ENCODE measurements at places on chromosomes 3 and 15.

DNA sequence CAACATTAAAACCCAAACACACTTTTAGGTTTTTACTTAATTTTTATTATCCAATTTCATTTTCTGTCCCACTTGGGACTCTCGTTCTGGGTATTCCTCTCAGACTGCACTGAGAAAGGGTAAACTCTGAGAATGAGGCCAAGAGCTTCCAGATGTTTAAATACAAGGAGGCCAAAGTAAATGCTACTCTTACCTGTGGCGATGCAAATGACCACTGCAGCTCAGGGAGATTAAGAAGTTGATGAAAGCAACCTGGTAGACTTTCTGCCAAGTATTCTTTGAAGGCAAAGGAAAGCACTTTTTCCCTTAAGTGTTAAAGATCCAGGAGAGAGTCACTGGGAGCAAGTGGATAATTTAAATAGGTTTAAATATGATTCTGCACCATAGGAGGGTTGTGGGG is 39.1 kb downstream of the NPTN start:
- no peak for DNase-seq

- DNase-seq = no peak
Observed at GRCh38 chr3:187777331-187777941, 32.2 kb upstream of the BCL6 start.

DNA sequence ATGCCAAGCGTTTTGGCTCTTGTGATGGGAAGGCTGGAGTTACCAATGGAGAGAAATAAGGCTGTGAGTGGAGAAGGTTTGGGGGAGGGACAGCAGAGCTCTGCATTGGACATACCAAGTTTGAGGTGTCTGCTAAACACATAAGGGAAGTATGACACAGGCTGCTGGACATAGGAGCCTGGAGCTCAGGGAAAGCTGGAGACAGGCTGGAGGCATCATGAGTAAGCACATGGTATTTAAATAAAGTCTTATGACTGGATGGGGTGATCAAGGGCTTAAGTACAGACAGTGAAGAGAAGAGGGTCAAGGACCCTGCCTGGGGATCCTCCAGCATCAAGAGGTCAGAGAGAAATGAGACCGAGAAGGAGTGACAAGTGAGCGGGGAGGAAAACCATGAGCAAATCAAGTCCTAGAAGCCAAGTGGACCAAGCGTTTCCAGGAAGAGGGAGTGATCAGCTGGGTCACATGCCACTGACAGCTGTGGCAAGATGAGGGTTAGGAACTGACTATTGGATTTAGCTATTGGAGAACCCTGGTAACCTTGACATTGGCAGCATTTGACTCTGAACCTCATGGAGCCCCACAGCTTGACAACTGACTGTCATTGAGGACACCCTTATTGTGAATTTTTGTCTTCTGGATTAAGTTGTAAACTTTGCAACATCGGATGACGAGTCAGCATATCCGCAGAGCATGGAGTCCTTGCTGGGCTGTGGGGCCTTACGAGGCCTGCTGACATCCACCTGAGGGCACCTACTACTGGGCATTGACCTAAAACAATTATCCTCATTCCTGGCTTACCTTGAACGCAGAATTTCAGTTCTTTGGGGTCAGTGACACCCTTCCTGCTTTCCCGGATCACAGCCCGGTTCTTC is 78.7 kb upstream of the ETV5 start:
- DNase-seq = no peak

GRCh38 chr15:30675126-30675525 is 49.2 kb downstream of the ARHGAP11B start:
- no peak for DNase-seq

GRCh38 chr3:61334783-61335182 is 83.5 kb upstream of the FHIT start:
- no peak for DNase-seq

DNA sequence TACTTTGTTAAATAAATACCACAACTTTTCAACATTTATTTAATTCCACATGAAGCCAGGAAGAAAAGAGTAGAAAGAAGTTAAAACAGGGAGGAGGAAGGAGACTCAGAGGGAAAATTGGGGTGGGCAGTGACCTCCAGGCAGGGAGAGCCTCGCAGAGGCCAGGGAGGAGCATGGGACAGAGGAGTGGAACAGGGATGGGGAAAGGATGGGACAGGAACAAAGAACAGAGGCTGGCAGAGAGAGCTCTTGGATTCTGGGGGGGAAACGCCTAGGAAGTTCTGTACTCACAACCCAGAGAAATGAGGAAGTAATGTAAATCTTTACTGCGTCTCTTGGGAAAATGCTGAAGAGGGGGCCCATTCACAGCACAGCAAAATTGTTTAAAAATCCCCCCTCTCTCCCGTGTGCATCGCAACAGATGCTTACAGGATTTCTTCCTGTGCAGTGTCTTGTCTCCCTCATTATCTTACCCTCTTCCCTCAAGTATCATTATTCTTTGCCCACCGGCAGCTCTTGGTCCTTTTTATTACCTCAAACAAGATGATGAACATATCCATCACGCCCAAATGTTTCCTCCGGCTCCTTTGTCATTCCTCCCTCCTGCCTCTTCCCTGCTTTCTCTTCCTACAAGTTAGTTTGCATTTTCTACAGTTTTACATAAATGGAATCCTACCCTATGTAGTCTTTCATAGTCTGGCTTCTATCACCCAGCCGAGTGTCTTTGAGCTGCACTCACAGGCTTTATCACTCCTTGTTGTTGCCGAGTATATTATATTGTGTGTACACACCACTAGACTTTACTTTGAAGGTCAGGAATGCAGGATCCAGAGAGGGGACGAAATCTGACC is 65.5 kb downstream of the ARHGAP31 start:
- no peak for DNase-seq

DNA sequence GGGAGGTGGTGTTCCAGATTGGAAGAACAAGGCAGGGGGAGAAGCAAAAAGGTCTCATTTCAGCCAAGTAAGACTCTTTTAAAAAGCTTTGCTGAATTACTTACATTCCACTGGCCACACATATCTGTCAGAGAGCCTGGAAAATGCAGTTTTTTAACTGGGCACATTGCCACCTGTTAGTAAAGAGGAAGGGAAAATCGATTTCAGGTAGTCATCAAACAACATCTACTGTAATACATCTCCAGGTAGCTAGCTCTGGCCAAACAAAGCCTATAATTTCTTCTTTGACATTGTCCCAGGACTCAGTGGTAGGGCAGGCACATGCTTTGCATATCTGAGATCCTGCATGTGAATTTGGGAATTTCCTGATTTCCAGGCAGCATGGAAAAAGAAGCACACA is 480.7 kb upstream of the SUCLG2 start:
- DNase-seq = no peak

GRCh38 chr3:13463618-13464400 is 16.3 kb upstream of the HDAC11 start:
- DNase-seq = no peak

DNA sequence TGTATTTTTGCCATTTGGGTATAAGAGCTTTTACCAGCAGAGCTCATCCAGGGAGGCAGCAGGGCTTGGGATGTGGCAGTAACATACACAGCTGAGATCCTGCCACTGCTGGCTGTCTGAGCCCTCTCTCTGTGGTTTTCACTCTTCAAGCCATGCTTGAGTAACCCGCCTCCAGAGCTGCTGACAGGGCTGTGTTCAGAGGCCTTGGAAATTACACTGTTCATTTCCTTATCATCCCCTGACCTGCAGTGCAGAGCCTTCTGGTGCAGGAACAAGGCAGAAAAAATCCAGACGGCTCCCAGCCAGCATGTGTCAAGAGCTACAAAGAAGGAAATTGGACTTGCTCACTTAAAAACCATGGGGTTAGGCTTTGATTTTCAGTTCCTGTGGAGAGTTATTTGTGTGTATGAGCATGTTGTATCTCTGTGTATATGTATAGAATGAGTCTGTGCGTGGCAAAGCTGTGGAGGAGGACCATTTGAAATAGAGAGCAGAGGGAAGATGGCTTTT is 47.0 kb downstream of the ZNF609 start:
- no peak for DNase-seq

GRCh38 chr3:71061037-71061436 is 522.5 kb downstream of the FOXP1 start:
- DNase-seq = no peak

GRCh38 chr3:87766721-87767120 is 292.1 kb downstream of the CGGBP1 start:
- no peak for DNase-seq

DNA sequence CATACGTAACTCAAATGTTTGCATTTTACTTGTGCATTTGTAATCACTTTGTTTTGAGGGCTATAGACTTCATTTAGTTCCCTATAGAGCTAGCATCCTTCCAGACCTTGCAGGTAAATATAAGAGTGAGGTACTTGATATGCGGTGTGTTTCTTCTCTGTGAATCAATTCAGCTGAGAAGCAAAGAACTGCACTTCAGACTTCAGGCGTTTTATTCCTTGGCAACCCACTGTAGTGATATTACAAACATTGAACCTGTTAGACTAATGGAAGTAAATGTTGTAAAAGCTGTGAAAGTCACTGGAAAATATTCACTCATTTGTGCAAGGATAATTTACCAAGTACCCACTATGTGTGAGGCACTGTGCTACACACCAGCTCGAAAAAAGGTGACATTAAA is 94.1 kb upstream of the CHL1 start:
- no peak for DNase-seq

- no peak for DNase-seq
Observed at GRCh38 chr3:17356585-17356984, 385.8 kb downstream of the TBC1D5 start.

- no peak for DNase-seq
Observed at GRCh38 chr3:166011771-166012170, 174.5 kb upstream of the BCHE start.
